ENCODE measurements at places on chromosomes 1 and 21. TPM values are rescaled to one million over a fixed set of nuclear protein-coding genes. Genes with fewer than 3 reads are reported as not detected.

DNA sequence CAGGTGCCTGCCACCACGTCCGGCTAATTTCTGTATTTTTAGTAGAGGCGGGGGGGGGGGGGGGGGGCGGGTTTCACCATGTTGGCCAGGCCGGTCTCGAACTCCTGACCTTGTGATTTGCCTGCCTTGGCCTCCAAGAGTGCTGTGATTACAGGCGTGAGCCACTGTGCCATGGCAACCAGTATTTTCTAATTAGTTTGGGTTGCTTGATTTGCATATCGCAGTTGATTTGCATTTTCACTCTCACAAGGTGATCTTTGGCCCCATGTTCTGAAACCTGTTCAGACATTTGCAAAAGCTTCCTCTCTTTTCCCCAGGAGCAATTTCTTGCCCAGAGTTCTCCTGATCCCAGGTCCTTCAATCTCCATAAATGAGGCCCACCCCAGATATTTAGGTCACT lies 1.7 kb downstream of the TOR3A start:
- DNase-seq = no peak

- DNase-seq = no peak
These were observed 39.6 kb upstream of the COL6A1 start for GRCh38 chr21:45941717-45942546.

- peak; percentile 59 for DNase-seq
These were observed 76.4 kb upstream of the DNAH14 start for GRCh38 chr1:224852901-224853568.

DNA sequence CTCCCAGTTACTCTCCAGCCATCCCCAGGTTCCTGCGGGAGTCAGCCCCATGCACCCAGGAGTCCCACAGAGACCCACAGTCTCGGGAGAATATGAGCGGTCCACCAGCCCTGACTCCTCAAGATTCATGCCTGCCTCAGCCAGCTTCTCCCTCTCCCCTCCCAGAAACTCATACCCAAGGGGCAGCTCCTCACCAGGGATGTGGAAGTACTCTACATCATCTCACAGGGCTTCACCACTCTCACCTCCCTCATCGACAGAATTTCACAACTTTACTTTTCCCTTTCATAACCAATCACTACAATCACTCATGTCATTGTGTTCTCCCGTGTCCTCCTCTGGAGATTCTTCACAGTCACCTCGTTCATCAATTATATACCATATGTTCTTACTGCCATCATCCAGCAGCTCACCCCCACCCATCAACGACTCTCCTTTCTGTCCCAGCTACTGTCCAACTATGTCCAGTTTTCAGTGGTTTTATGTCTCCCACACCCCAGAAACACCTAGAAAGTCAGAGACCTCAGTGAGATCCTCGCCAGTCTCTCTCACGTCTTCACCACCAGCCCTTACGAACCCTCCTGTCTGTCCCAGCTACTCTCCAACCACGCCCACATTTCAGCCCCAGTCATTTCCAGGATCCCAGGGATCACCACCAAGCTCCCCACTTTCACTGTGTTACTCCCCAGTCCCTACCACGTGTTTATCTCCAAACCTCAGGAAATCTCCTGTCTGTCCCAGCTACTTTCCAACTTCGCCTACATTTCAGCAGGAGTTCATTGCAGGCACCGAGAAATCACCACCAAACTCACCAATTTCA lies 1530.1 kb upstream of the TPTE start:
- no peak for DNase-seq

DNA sequence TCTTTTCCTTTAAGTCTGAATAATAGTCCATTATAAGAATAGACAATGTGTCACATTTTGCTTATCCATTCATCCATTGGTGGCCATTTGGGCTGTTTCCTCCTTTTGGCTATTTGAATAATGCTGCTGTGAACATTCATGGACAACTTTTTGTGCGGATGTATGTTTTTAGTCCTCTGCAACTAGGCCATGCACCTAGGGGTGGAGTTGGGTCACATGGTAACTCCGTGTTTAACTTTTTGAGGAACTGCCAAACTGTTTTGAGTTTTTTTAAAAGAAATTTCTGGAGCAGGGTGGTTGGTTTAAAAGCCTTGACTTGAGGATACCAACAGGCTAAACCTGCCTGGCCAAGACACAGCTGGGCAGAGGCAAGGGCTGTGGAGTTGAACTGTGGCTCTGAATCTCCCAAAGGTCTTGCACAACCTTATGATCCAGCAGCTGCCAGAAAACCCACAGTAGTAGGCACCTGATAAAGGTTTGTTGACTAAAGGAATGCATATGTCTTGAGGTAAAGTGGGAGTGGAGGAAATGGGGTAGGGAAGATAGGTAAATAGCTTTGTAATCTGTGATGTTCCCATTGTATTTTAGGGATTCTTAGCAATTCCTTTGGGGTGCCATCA lies 5.6 kb upstream of the RPTN start:
- DNase-seq = no peak

- DNase-seq = no peak
These were observed 3.6 kb downstream of the OTUD3 start for GRCh38 chr1:19885821-19886220.

Gene PCP4L1
- total RNA-seq = not detected

DNA sequence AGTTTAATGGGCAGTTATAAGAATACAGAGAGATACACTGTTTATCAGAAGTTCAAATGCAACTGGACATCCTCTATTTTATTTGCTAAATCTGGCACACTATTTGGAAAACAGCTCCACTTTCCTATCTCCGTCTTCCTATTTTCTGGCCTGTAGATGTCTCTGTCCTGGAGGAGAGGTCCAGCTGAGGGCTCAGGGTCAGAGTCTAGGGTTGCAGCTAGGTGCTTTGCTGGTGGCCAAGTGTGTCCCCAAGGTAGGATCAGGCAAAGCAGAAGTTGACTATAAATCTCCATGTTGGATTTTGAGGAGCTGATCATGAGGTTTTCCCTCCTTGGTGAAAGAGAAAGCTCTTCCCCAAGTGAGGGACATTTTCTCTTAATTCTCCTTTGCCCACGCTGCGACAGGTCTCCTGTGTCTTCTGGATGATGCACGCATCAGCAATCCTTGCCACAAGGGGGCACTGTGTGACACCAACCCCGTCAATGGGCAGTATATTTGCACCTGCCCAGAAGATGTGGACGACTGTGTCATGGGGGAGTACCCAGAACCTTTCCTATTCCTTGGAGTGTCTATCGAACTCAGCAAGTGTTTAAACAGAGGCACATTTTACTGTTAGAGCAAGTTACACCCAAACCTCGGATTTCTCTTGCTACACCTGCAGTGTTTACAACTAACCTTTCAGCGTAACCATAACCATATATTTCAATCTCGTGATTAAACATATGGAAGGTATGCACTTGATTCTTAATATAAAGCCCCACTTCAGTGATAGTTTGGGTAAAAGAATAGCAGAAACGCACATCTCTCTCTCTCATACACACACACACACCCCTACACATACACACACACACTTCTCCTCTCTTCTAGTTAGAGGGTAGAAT lies 10.2 kb downstream of the ADAM30 start:
- peak; percentile 44 for DNase-seq

DNA sequence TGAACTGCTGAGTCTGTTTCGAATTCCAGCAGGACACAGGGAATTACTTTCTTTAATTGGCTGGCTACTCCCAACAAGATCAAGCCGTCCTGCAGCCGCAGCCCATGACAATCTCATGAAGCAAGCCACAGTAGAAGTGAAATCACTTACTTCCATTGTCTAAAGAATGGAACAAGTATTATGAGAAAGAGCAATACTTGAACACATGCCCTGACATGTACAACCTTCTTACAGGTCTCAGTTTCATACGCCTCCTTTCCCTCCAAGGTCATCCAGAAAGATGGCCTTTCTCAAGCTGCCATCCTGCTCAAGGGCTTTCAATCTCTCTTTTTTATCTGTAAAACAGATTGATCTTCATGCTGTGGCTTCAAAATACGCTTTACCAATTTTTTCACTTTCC lies 85.1 kb downstream of the PCSK9 start:
- DNase-seq = no peak

DNA sequence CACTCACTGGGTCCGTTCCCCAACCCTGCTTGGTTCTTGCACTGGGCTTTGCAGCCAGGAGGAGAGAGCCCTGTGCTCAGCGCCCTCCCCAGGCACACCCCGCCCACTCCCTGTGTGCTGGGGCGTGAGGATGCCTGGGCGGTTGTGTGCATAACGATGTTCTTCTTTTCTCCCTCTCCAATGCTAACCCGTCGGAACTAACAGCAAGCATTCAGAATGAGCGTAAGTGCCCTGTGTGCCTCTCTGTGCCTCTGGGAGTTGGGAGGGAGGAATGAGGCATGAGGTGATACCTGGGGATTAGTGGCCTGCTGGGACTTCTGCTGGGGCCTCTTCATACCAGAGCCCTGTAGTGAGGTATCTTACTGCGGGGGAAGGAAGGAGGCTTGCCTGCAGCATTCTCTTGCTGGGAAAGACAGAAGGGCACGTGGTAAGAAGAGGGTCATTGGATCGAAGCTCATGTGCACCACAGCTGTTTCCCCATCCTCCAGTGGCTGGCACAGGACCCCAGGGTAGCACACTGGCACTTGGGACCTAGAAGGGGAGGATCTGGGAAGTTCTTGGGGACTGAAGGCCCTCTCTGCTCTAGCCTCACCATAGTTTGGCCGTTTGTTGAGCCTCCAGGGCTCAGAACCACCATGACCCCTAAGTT lies 79.8 kb downstream of the NFASC start:
- DNase-seq = no peak

DNA sequence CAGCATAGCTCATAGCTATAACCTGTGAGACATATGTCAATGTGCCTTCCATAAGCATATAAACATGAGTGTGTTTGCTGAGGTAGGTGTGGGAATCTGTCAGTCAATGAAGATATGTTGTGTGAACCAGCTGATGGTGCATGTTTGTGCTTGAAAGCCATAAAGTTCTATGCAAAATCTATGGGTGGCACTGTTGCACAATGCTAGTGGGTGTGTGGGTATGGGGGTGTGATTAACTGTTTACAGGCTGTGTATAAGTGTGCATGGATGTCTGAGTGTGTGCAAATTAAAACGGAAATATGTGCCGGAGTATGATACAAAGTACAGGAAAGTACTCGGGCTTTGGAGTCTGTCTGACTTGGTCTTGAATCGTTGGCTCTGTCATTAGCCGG lies 1.0 kb upstream of the ATP2B4 start:
- peak; percentile 48 for DNase-seq

- DNase-seq = no peak
These were observed 69.9 kb downstream of the TOMM20 start for GRCh38 chr1:235058695-235059094.

Gene PKP1
- total RNA-seq = not detected

GRCh38 chr1:25544819-25545218 lies 1.4 kb downstream of the LDLRAP1 start:
- DNase-seq = peak; percentile 25

- no peak for DNase-seq
These were observed 18.8 kb downstream of the RHBG start for GRCh38 chr1:156387870-156388173.

DNA sequence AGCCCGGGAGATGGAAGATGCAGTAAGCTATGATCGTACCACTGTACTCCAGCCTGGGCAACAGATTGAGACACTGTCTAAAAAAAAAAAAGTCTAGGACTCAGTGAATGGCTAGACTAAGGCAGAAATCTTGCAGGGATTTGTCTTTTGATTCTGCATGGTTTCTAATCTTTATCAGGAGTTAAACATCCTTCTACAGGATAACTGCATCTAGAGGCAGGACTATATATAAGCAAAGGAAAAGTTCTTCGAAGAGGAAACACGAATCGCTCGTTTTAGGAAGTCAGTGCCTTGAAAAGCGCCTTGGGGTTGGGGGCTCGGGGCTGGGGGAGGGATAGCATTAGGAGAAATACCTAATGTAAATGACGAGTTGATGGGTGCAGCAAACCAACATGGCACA lies 602 bp upstream of the UFC1 start:
- DNase-seq = no peak

Gene PFKFB2
- 6.5 TPM for total RNA-seq

Gene LAMC2
- total RNA-seq = 3.4 TPM

DNA sequence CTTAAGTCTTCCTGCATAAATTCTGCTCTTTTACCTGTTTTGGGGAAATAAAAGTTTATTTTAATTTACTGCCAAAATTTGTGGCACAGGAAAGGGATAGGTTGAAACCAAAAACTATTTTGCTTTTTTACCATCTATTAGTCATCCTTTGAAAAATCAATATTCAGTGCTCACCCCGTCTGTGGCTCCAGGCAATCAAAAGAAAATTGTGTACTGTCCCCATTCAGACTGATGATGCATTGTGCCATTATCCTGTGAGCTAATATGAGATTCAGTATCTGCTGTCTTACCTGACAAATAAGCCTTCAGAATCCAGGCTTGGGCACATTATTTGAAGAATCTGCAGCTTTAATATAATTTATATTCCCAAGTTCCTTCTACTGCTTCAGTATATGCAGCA lies 650.7 kb downstream of the KIF26B start:
- DNase-seq = no peak

Measured in M059J (cell line).